IMR-90 (cell line): ENCODE measurements at places on chromosomes 7 and 10. TPM values are rescaled to one million over a fixed set of nuclear protein-coding genes. Genes with fewer than 3 reads are reported as not detected.

DNA sequence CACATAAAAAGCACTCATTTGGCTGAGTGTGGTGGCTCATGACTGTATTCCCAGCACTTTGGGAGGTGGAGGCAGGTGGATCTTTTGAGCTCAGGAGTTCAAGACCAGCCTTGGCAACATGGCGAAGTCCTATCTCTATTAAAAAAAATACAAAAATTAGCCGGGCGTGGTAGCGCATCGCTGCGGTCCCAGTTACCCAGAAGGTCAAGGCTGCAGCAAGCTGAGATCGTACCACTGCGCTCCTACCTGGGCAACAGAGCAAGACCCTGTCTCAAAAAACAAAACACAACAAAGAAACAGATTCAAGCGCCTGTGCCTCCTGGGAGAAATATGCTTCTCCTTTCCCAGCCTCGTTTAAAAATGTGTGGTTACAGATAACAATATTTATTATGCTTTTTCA lies 2.2 kb upstream of the ABCF2 start:
- no peak for DNase-seq

GRCh38 chr7:27132214-27132613 lies 1.7 kb upstream of the HOXA4 start:
- DNase-seq: no peak

DNA sequence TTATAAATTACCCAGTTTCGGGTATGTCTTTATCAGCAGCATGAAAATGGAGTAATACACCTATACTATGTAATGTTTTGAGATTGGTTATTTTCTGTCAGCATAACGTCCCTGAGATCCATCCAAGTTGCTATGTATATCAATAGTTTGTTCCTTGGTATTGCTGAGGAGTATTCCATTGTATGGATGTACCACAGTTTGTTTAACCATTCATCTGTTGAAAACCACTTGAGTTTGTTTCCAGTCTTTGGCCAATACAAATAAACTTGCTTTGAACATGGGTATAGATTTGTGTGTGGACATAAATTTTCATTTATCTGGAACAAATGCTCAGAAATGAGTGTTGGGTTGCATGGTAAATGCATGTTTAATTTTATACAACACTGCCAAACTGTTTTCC lies 103.3 kb upstream of the GSDME start:
- no peak for DNase-seq

BAZ1B gene
- 45.0 and 60.8 TPM in 2 replicates for total RNA-seq

TACC2 gene
- total RNA-seq: 2.9 and 5.8 TPM in 2 replicates

PON1 gene
- not detected in 2 replicates for total RNA-seq

GPR146 gene
- 0.83 and 2.2 TPM in 2 replicates for total RNA-seq

SLC39A12 gene
- total RNA-seq: not detected in 2 replicates

SRI gene
- total RNA-seq: 83.3 and 111 TPM in 2 replicates
